AG08395 (cell line): ENCODE measurements at places on chromosomes 16 and 17.

GRCh38 chr16:11605891-11606290 lies 19.2 kb upstream of the LITAF start:
- DNase-seq: no peak

DNA sequence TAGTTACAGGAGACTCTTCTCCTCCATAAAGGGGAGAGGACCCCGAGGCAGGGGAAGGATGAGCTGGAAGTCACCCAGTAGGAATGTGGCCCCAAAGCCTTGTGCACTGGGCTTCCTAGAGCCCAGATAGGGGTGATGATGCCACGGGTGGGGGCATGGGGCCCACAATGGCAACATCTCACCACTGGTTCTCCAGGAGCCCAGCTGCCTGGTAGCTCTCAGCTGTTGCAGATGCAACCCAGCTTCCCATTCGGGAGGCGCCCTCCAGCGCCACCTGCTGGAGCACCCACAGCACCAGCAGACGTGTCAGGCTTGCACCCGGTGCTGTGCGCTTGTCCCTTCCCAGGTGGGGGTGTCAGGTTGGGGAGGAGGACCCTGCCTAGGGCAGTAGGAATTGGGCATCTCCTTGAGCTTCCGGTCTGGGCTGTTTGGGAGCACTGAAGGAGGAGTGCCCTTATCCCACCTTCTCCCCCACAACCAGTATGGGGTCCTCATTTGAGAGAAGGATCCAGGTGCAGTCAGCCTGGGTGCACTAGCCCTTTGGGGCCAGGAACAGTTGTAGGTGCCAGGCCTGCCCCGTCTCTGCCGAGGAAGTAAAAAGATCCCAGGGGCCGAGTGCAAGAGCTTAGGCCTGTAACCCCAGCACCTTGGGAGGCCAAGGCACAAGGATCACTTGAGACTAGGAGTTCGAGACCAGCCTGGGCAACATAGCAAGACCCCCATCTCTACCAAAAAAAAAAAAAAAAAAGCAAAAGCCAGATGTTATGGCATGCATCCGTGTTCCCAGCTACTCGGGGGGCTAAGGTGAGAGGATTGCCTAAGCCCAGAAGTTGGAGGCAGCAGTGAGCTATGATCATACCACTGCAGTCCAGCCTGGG lies 14.4 kb downstream of the CDIPT start:
- DNase-seq: peak; percentile 75

DNA sequence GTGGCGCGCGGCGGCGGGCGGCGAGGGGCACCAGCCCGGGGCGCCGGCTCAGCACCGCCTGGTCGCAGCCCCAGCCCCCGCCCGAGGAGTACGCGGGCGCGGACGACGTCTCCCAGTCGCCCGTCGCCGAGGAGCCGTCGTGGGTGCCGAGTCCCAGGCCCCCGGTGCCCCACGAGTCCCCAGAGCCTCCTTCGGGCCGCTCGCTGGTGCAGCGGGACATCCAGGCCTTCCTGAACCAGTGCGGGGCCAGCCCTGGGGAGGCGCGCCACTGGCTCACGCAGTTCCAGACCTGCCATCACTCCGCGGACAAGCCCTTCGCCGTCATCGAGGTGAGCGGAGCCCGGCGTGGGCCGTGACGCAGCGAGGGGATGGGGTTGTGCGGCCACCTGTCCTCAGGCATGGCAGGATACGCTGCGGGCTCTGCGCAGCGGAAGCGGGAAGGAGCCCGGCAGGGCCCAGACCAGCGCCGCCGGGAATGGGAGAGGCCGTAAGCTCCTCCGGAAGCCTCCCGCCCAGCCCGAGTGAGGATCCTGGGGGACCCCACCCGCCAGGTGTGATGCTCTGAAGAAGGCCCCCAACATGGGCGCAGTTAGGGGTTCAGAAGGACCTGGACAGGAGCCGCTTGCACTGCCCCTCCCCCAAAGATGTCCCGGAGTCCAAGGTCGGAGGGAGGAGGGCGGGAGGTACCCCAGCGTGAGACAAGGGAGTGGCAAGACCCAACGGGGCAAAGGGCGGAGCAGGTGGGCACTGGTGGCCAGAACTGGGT lies 522 bp downstream of the NAGS start:
- no peak for DNase-seq

- no peak for DNase-seq
Measured at GRCh38 chr17:20074001-20074400, 64.8 kb downstream of the SPECC1 start.

GRCh38 chr17:43753493-43754129 lies 5.0 kb downstream of the SOST start:
- DNase-seq: peak; percentile 47

GRCh38 chr17:30361766-30362279 lies 16.9 kb upstream of the CPD start:
- DNase-seq: no peak
